ENCODE measurements at places on chromosomes 3 and 15.

GRCh38 chr15:70806992-70807712 lies 43.8 kb upstream of the UACA start:
- peak; percentile 85 for DNase-seq

GRCh38 chr3:28502397-28502937 lies 153.8 kb upstream of the AZI2 start:
- no peak for DNase-seq

DNA sequence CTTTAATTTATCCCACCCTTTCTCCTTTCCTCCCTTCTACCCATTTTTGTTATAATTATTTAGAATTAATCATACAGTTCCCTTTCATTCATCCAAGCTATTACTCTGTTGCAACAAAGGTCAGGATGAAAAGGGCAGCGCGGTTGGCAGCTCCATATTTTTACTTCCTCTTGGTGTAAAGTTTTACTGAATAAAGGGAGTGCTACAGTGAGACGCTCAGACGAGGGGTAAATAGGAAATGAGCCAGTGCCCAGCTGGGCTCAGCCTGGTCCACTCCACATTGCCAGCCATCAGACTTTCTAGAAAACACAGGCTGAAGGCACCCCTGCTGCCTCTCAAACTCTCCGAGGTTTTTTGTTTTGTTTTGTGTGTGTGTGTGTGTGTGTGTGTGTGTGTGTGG lies 21.9 kb upstream of the ZBTB38 start:
- DNase-seq: no peak

DNA sequence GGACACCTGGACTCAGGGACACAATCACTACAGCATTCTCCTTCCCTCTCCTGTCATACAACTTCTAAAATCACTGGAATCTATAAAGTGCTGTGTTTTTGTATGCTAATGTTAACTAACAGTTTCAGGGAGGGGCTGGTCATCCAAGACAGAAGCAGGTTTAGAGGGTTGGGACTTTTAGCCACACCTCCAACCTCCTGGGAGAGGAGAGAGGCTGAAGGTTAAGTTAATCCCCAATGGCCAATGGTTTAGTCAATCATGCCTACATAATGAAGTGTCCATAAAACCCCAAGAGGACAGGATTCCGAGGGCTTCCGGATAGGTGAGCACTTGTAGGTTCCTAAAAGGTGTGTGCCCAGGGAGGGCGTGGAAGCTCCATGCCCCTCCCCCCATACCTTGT lies 219.3 kb upstream of the CTNNB1 start:
- DNase-seq: no peak

GRCh38 chr15:88337993-88338392 lies 81.5 kb upstream of the NTRK3 start:
- no peak for DNase-seq

DNA sequence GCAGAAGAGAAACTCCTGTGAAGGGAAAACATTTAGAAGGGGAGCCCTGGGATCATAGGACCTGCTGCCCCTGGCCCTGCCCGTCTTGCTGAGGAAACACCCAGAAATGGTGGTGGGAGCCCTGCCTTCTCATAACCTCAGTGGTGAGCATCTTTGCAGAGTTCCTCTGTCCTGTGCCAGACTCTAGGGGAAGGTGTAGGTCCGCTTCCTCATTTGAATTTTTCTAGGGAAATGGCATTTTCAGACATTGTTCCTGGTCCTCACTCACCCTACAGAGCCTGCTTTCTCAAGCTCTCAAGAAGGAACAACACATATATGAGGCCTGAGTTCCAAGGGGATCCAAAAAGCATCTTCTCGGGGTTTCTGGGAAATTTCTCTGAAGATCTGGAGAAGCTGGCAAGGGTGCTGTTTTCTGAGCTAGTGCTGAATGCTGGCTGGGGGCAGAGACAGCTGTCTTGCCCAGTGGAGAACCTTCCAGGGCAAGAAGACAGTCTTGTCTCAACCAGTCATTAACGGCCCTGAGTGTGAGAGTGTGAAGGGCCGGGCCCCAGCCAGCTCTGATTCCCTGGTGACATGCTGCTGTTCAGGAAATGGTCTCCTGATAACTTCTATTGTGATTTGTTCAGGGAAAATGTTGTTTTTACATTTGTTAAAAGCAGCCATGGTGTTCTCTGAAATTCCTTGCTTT lies 283.1 kb upstream of the LRRFIP2 start:
- DNase-seq: no peak

DNA sequence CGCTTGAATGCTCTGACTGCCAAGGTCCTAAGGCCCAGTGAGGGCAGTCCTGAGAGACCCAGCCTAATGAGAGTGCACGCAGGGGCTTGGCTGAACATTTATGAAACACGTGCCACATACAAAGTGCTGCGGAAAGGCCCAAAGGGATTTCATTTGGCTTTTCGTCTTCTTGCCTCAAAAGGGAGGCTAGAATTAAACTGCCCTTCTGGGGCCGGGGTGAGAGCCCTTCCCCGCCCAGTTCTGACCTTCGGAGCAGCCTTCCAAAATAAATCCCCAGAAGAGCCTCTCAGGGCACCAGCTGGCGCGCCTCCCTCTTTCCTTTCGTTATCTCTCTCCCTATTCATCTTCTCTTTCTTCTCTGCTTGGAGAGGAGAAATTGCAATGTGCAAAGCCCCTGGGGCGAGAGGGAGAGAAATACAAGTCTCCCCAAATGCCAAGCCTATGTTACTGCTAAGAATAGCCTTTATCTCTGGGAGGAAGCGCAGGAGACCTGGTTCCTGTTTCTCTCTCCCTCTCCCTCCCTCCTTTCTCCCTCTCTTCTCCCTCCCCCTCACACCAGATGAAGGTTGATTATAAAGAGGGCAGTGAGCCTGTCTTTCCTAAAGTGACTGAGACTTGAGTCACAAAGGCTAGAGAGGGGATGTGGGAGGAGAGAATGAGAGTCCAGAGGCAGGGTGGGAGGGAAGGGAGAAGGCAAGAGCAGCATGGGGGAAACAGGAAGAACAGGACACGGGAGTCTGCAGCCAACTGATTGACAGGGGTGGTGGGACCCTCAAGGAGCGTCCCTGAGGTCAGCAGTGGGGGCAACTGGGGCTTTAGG lies 36.7 kb upstream of the NDUFB4 start:
- no peak for DNase-seq

DNA sequence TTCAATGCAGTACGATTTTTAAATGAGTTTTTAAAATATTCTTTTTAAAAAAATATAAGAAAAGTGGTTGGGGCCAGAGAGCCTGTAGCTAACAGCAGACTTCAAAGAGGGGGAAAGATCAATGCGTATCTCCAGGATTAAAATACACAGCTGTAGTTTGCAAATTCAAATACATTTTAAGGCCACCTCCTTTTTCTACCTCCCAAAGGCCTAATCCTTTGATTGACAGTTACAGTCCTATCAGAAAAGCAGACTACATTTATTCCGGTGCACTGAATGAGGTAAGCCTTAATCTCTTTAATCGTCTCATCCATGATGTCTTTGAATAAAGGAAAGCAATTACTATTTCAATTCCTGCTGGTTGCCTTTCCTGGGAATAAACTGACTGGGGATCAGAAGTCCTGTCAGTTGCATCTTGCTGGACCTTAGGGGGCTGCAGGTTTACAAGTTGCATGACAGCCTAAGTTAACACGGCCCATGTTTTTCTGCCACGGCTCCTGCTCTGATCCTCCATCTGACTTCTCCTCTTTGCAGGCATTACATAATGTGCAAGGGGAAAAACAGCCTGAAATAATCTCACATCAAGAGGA lies 51.7 kb downstream of the CADPS start:
- no peak for DNase-seq

DNA sequence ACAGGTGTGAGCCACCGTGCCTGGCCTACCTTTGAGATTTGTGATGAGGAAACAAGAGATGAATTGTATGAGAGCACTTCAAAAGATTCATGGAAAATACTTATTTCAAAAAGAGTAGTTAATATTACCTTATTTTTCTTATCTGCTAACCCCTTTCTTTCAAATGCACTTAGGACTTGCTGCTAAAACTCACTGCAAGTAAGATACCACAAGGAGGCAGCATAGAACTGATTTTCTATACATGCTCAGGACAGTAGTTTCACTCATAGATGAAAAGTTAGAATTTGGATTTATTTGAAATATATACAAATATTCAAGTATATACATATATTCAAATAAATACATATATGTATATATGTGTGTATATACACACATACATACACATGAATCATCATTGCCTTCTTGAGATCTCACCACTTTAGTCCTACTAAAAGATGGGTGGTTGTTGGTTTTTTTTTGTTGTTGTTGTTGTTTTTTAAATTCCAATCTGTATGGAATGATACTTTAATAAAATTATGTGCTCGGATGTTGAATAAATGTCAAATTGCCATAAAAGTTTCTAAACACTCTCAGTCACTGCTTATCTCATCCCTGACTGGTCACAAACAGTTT lies 2.4 kb downstream of the CCNDBP1 start:
- DNase-seq: no peak

- no peak for DNase-seq
Measured at GRCh38 chr3:18417904-18418572, 7.1 kb downstream of the SATB1 start.

DNA sequence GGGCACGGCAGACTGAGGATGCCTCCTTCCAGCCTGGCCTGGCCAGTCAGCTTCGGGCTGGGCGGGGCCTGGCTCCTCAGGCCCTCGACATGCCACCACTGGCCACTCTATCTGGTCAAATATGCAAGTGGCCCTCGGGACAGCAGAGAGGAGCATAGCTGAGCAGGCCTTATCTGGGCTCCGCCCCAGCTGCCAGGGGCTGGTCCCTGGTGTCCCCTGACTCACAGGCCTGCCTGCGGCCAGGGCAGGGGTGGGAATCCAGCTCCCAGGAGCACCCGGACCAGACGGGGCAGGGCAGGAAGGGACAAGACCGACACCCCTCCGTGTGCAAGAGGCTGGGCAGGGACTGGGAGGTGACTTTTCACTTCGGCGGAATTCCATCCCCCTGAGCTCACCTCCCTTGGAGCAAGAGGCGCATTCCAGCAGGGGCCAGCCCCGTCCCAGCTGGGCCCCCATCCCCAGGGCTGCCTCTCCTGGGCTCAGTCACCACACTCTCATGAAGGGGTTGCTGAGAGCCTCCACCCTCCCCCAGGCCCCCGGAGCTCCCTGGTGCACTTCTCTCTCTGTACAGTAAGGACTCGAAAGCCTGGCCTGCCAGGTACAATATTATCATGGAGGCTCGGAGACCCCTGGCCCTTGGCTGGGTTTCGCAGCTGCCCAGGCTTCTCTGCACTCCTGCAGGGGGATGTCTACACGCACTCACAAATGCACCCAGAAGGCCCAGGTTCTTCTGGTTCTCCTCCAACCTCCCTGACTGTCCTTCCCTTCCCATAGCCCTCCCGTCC lies 29.5 kb downstream of the WNT7A start:
- no peak for DNase-seq

GRCh38 chr3:177039490-177040274 lies 157.6 kb downstream of the TBL1XR1 start:
- no peak for DNase-seq
